ENCODE measurements at places on chromosomes 3 and 15.

- no peak for DNase-seq
These were observed 151.6 kb downstream of the FOXB1 start for GRCh38 chr15:60155661-60156060.

DNA sequence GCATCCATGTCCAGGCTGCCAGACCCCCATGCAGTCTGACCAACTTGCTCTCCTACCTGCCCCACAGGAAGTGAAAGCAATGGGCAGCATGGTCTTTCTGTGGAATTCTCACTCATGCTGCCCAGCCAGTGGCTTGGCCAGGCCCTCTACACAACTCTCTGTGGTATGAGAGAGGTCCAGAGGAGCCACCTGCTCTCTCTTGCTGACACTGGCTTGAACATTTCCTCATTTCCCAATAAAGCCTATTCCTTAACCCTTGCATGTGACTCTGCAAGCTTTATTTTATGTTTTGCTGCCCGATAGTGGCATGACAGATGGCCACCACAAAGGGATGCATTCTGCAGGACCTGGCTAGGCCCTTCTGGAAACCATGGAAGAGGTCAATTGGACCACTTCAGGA is 53.8 kb downstream of the CCR1 start:
- DNase-seq = no peak

- DNase-seq = no peak
These were observed 37.9 kb upstream of the THUMPD3 start for GRCh38 chr3:9324944-9325343.

DNA sequence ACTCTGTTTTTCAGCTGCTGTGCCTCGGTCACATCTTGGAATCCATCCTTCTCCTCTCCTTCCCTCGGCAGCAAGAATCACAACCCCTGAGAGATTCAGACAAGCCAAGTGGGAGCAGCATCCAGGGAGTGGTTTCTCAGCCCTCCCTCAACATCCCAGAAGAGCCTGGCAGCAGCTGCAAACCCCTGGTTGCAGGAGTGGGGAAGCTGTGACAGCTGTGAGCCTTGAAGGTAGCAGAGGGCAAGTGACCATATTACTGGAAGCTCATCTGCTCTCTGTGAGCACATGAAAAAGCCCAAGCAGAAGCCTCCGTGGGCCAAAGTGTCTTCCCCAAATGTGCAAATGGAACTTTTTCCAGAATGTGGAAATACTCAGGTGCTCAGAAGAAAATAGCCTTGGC is 312.9 kb downstream of the NTRK3 start:
- no peak for DNase-seq

DNA sequence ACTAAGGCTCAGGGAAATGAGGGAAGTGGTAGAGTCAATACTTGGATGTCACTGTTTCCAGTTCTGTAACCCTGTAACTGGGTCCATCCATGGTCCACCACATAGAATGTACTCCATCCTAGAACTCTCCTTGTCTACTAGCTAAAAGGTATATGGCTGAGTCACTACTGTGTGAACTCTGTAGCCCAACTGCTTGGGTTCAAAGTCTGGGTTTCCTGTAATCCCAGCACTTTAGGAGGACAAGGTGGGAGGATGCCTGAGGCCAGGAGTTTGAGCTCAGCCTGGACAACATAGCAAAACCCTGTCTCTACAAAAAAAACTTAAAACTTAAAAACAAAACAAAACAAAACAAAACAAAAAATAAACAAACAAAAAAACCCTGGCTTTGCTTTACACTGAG is 5.3 kb upstream of the DIS3L start:
- no peak for DNase-seq

GRCh38 chr15:41633609-41634008 is 26.6 kb upstream of the MGA start:
- DNase-seq = no peak

DNA sequence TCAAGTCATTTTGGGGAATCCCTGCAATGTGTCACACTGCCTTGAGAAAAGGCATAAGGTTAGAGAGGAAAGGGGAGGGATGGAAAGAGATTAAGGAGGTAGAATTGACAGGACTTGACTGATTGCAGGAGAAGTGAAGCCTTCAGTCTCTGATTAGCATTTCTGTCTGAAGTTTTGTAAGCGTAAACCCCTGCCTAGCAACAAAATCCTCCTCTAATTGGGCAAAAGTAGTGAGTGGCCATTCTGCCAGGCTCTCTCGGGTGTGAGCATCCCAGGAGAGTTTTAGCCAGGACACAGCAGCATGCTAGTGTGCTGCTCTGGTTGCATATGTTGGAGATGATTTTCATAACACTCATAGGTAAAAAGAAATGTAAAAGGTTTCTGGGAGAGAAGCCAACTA is 117.0 kb upstream of the MRPL3 start:
- DNase-seq = no peak

DNA sequence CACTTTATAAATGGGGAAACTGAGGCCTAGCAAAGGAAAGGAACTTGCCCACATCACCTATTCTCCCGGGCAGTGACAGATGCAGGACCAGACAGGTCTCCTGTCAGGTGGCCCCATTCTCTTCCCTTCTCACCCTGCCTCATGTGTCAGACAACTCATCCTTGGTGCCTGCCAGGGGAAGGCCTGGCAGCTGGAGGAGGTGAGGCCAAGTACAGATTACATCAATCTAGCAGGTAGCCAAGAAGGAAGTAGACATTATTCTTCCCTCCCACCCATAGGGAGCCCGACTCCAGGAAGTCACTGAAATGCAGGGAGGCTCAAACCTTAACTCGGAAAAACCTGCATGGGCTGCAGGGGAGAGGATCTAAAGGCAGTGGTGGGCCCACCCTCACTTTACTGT is 39.6 kb downstream of the DAPK2 start:
- no peak for DNase-seq

DNA sequence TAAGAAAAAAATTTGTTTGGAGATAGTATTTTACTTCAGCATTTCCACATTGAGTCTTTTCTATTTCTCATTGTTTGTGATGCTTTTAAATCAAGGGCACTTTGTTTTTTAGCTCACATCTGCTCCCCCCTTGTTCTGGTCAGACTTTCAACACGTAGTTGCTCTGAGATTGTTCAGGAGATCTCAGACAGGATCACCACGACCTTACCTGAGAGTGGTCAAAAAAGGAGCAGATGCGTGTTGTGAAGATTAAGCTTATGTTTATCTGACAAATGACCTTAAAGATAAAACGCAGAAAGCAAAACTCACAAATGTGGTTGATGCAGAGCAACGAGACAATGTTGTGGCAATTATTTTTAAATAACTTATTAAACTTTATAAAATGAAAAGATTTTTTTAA is 298.3 kb downstream of the ROBO2 start:
- no peak for DNase-seq

GRCh38 chr3:22098021-22098420 is 347.0 kb upstream of the ZNF385D start:
- no peak for DNase-seq

- DNase-seq = no peak
These were observed 318.6 kb upstream of the SATB1 start for GRCh38 chr3:18743761-18744160.

DNA sequence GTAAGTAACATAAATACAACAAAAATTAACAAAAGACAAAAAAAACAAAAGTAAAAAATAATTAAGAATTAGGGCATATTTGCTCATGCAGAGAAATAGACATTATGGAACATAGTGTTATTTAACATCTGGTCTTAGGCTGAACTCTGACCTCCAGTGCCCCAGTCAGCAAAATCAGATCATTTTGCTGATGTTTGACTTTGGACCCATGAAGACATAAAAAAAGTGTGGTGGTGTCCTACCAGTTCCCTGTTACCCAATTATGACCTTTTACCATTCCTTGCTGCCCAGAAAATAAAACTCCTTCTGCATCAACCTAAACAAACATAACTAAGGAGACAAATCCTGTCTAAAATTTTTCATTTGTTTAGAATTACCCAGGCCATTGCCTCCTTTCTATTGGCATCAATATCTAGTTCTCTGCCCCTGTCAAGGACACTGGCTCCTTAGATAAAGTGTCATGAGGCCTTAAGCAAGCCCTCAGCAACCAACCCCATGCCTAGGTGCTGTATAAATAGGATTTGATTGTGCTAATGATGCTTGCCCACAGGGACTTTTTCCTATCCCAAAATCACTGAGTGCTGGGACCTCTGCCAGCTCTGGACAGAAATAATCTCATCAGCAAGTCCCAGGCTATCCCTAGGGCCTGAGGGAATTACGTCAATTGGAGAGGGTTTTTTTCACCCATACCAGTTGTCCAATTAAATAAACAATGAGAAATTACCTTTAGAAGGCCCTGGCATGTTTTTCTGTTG is 334.5 kb upstream of the UMPS start:
- no peak for DNase-seq

DNA sequence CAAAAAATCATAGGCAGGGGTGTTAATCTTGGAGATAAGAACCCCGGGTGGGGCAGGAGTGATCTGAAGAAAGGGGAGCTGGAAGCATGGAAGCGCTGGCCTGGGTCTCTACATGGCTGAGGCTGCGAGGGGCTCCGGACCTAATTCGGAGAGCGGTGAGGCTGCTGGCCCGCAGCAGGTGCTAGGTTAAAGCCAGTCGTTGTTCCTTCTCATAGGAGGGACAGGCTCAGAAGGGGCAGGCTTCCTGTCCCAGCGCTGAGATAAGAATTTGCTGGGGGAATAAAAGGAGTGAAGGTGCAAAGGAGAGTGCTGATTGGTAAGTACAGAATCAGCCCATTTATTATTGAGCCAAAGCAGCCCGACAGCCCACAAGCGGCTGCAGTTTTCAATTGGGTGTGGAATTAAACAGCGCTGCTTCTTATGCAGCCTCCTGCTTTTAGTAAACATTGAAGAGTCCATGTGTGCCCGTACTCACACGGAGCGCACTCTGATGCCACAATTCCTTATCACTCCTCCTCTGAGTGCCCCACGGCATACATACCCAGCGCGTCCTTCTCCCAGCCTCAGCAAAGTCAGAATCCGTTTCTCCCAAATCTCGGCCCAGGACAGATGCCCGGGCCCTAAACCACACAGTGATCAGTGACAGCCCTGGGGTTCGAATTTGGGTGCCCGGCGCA is 17.1 kb downstream of the CHST13 start:
- no peak for DNase-seq

DNA sequence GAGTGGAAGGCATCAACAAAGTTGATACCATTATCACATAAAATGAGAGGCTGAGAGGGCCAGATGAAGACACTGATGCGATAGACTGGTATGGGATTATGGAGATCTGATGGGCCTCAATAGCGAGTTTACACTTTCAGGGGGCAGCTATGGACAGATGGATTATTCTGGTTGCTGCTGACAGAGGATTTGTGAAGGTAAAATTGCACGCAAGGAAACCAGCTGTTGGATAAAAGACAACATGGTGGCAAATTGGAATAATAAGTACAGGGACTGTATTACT is 203.9 kb downstream of the MBNL1 start:
- no peak for DNase-seq

- DNase-seq = no peak
These were observed 165.4 kb downstream of the SSR3 start for GRCh38 chr3:156389449-156389950.

DNA sequence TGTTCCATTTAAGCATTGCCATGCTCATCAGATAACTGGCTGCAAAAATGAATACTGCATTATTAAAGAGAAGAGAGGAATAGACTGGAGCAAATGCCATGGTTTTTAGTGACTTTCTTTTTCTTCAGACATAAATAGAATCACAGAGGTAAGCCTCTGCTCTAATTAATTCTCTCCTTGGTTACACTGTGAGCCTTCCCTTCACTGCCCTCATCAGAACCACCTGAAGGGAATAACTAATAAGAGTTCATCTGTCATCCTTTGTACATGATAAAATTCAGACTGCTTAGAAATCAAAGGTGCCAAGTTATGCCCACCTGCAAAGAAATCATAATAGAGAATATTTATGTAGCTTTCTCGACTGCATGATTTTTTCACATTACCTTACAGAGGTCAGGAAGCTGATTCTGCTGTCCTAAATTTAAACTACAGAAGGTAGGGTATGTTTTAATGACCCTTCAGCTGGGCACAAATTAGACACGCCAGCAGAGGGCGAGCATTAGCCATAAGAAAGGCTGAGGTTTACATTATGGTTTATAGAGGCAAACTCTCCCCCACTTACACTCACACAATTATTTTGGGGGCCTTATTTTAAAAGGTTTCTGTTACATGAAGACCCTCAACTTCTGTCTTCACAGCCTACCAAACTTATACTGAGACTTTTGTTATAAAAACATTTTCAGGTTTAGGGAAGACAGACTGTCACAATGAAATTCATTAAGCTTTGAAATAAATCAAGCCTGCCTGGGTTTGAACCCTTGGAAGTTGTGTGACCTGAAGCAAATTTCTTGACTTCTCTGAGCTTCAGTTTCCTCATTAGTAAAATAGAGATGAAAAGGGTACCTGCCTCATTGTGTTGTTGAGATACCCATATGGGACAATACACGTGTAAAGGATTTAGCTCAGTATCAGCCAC is 15.3 kb upstream of the UNC13C start:
- no peak for DNase-seq

- no peak for DNase-seq
These were observed 1.4 kb downstream of the LTF start for GRCh38 chr3:46463120-46463867.

GRCh38 chr3:115359536-115359935 is 212.4 kb upstream of the ZBTB20 start:
- no peak for DNase-seq

- no peak for DNase-seq
These were observed 158.1 kb upstream of the CTDSPL start for GRCh38 chr3:37703626-37704025.

GRCh38 chr3:70832089-70832833 is 519.8 kb upstream of the MDFIC2 start:
- no peak for DNase-seq

DNA sequence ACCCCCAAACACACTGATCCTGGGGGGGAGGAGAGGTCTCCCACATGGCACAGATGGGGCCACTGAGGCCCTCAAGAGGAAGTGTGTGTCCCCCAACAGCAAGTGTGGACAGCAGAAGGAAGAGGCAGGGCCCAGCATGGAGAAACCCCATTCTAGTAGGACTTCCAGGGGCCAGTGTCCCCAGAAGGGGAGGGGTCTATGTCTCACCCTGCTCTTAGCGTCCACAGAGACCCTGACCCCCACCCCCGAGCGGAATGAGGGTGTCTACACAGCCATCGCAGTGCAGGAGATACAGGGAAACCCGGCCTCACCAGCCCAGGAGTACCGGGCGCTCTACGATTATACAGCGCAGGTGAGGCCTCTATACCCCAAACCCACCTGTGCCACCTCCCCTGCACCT is 35.3 kb downstream of the TSPAN3 start:
- DNase-seq = no peak

GRCh38 chr3:14925729-14926591 is 21.4 kb upstream of the NR2C2 start:
- DNase-seq = peak; percentile 66

- no peak for DNase-seq
These were observed 517.8 kb upstream of the CFAP20DC start for GRCh38 chr3:59567661-59568060.

DNA sequence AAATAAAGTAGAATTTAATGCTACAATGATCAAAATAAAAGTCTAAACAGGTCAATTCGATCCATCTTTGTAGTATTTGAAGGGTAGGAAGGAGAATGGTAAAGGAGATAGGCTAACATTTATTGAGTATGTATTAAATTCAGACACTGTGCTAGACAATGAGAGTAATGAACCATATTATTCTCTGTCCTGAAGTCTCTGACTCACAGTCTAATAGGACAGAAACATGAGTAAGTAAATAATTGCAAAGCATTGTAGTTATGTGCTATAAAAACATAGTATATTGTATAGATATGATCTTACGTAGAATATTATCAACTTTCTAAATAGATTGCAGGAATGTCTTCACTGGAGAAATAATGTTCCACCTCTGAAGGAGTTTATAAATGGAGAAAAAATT is 64.5 kb downstream of the MDFIC2 start:
- no peak for DNase-seq

GRCh38 chr15:92928225-92928750 is 28.2 kb downstream of the CHD2 start:
- DNase-seq = no peak
